ENCODE measurements at places on chromosomes 16 and 17.

DNA sequence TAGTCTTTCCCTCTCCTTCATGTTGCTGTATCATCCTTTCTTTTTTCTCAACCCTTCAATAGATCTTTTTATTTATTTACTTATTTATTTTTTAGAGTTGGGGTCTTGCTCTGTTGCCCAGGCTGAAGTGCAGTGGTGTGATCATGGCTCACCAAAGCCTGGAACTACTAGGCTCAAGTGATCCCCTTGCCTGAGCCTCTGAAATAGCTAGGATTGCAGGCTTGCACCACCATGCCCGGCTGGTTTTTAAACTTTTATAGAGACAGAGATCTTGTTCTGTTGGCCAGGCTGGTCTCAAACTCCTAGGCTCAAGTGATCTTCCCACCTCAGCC, 51.7 kb downstream of the SNX29 start:
- no peak for DNase-seq

GRCh38 chr17:20243524-20243923, 223.8 kb downstream of the LGALS9B start:
- no peak for DNase-seq

DNA sequence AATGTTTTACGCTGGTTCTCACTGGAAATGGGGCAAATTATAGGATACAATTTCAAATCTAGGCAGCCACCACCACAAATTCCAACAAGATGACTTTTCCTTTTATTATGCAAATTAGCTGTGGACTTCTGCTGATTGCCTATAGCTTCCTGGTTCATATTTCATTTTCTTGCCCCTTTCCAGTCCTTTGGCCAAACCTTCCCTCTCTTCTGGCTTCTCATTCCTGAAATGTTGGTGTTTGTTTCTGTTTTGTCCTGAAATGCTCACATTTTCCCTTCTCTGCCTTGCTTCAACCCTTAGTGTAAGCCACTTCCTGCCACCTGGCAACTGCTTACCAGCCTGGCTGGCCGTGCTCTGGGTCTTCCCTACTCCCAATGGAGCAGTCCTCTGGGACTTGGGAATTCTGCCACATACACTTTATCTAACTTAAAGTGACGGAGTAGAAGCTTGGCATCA, 14.0 kb downstream of the PRSS54 start:
- DNase-seq, result no peak

DNA sequence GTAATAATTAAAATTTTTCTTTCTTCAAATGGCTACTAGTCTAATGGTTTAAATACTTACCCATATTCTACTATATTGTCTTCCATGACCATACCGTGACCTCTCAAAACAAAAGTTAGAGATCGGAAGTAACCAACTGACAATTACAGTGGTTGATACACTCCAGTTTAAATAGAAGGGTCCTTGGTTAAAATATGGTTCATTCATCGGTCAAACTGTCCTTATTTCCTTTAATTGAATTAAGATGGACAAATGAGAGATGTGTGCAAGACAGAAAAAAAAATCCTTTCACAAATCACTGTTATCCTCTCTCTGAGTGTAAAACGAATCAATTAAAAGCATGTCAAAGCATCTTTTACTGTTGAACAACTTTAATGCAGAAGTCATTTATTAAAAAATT, 214.3 kb upstream of the TBX2 start:
- DNase-seq, result no peak

DNA sequence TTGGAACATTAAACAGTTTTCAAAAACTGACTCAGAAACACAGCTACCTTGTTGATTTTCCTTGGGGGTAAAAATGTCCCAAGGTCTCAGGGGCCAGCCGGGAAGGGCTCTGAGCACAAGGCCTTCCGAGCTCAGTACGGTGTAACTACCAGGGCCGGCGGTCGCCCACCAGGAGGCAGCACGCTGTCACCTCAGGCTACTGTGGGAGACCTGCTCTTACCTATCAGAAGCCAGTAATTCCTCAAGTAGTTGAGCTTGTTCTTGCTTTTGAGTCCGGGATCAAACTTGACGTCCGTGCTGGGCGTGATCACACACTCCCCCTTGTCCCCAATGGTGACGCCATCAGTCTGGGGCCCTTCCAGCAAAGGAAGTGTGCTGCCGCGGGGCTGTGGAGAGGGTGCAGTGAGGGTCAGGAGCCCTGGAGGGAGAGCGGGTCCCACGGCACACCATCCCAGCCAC, 43.4 kb upstream of the ICAM2 start:
- DNase-seq, result no peak

DNA sequence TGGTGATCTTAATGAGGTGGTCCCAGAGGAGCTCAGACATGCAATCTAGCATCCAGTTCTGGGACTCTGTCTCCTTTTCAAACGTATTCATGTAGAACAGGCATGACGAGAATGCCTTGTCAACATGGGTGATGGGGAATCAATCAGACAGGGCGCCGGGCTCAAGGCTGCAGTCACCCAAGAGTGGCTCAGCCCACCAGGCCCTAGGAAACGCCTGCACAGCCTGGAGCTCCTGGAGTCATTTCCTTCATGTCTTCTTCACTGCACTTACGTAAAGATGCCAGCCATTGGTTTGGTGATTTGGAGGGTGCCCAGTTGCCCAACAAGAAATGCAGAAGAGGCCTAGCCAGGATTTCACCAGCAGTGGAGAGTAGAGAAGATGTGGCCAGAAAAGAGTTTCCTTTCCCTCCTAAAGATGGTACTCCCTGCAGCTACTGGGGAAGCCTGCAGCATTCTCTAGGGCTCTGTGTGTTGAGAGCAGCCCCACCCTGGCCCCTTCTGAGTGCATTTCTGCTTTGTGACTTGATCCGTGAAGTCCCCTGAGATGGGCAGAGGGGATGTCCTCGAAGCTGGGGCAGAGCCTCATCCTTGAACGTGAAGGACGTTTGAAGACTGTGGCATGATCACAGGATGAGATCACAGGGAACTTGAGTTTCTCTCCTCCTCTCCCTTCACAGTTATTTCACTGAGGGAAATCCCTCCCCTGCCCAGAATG, 24.0 kb upstream of the STH start:
- DNase-seq, result no peak

- DNase-seq, result no peak
Observed at GRCh38 chr16:51399908-51400670, 249.0 kb upstream of the SALL1 start.

- DNase-seq, result no peak
Observed at GRCh38 chr17:77306790-77307478, 166.2 kb downstream of the SEC14L1 start.

DNA sequence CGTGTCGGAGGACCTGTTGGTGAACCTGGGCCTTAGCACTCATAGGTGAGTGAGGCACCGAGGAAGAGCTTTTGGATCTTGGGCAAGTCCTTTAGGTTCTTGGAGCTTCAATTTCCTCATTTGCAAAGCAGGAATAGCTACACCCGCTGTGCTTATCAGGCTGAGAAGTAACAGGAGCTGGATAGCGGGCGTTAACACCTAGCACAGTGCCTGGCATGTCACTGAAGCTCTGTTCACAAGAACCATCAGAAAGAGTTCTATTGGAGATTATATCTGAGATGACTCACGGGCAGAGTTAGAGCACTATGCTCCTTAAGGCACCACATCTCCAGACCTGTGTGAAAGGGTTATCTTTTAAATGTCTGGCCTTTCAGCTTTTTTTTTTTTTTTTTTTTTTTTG, 12.8 kb downstream of the MEOX1 start:
- no peak for DNase-seq

- no peak for DNase-seq
Observed at GRCh38 chr16:82340531-82340930, 170.5 kb upstream of the MPHOSPH6 start.

DNA sequence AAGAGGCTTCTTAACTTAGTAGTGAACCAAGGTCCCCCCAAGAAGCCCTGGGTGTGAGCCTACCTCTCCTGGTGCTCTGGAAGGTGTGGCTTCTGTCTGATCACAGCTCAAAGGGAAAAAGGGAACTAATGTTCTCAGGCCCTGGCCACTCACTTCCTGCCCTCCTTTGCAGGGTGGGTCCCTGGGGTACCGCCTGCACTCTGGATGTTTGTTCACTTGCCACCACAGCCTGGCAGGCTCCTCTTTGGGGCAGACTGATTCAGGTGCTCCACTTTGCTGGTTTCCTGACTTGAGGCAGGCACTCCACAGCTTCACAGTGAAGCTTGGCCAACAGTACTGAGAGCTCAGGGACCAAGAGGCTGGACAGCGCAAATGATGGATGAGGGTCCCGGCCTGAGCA, 5.9 kb upstream of the MYO15A start:
- DNase-seq, result no peak

GRCh38 chr16:89918453-89919347, at the start of gene MC1R:
TSS of gene MC1R (plus strand) at chr16:89918862. CDS start at chr16:89919259, 397 bp downstream.
- no peak for DNase-seq

DNA sequence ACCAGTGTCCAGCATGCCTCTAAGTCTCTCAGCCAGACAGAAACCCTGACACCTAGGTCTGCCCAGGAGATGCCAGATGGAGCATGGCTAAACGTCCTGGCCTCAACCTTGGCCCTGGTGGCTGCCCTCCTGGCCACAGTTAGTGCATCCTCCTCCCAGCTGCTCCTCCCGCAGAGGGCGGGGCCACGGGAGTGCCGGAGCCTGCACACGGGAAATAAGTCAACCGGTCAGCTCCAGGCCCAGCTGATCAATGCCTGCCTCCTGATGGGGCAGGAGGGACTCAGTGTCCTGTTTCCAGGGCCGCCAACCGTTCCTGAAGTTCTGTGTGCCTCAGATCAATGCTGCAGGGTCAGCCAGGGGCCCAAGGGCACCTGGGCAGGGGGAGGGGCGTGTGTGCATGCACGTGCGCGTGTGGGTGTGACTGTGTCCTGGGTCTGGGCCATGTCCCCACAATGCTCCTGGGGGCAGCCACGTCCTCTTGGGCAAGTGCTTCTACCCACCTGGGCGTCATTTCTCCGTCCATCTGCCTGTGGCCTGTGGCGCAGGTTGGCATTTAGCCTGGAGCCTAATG, 4.6 kb upstream of the KCNJ12 start:
- DNase-seq, result no peak

DNA sequence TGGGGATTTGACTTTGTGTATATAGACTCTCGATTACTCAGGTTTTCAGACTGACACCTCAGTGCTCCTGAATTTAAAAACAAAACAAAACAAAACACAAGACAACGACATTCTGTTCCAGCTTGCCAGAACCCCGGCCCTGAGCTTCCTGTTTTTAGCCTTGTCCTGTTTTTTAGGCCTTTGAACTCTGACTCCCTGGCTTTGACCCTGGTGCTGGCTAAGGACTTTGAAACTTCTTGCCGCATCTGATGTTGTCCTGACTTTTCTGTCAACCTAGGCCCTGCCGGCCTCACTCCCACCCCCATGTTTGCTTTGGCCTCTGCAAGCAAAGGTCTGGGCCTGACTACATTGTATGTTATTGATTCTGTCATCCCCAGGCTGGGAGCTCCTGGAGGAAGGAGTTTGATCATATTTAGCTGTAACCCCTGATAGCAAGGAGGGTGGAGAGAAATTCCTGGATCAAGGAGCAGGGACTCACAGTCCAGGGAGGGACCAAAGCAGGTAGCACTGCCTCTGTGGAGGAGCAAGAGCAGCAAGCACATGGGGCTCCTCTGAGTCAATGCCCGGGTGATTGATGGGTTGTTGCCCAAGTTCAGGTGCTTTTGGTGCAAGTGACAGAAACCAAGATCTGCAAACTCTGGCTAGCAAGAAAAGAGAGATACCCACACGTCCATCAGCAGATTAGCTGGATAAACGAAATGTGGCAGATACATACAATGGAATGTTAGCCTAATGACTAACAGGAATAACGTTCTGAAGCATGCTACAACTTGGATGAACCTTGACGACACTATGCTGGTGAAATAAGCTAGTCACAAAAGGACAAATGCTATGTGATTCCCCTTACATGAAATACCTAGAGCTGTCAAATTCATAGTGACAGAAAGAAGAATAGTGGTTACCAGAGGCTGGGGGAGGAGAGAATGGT, 7.7 kb downstream of the CCL16 start:
- DNase-seq, result no peak

GRCh38 chr17:43927060-43927864, 15.0 kb downstream of the PPY start:
- DNase-seq, result no peak

DNA sequence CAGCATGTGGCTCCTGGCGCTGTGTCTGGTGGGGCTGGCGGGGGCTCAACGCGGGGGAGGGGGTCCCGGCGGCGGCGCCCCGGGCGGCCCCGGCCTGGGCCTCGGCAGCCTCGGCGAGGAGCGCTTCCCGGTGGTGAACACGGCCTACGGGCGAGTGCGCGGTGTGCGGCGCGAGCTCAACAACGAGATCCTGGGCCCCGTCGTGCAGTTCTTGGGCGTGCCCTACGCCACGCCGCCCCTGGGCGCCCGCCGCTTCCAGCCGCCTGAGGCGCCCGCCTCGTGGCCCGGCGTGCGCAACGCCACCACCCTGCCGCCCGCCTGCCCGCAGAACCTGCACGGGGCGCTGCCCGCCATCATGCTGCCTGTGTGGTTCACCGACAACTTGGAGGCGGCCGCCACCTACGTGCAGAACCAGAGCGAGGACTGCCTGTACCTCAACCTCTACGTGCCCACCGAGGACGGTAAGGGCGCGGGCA, 645 bp downstream of the NLGN2 start:
- DNase-seq, result no peak

DNA sequence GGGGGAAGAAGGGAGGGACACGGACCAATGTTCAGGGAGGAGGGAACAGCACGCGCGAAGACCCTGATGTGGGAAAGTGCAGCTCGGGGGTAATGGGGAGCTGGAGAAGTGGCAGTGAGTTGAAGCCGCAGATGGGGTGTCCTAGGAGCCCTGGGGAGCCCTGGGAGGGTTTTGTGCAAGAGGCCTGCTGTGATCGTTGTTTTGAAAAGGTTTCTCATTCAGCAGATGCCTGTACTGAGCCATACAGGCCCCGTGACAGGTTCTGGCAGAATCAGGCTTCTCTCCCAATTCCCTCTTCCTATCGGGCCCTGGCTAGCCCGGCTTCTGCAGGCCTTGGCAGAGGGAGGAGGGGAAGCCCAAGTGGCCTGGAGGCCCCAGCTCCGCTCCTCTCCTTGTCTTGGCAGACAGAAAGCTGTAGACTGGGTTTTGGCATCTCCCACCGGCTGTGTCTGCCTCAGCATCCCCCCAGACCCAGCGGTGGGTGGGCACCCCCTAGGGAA, 38.4 kb upstream of the EMP2 start:
- no peak for DNase-seq

GRCh38 chr16:68089067-68089466, 3.9 kb downstream of the NFATC3 start:
- no peak for DNase-seq

DNA sequence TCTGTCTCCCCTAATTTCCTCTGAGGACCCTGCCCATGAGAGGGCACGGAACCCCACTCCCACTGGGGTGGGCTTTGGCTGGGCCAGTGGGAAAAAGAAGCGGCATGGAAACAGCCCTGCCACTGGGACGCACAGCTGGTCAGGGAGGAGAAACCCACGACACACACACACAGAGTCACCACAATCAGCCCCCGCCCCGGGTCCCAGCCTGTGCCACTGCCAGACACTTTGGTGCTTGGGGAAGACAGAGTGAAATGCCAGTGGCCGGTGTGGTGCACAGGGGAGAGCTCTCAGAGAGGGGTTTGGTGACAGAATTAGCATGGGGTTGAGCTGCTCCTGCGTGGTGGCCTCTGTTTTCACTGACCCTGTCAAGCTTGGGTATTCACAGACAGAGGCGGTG, 30.7 kb upstream of the RNPS1 start:
- no peak for DNase-seq

Data from stimulated activated CD8-positive, alpha-beta memory T cell treated with anti-CD3 and anti-CD28 coated beads, Interleukin-7, amount 100 ng/mL, for 48 hours (primary cell).